ENCODE measurements at places on chromosomes 12 and 14.

DNA sequence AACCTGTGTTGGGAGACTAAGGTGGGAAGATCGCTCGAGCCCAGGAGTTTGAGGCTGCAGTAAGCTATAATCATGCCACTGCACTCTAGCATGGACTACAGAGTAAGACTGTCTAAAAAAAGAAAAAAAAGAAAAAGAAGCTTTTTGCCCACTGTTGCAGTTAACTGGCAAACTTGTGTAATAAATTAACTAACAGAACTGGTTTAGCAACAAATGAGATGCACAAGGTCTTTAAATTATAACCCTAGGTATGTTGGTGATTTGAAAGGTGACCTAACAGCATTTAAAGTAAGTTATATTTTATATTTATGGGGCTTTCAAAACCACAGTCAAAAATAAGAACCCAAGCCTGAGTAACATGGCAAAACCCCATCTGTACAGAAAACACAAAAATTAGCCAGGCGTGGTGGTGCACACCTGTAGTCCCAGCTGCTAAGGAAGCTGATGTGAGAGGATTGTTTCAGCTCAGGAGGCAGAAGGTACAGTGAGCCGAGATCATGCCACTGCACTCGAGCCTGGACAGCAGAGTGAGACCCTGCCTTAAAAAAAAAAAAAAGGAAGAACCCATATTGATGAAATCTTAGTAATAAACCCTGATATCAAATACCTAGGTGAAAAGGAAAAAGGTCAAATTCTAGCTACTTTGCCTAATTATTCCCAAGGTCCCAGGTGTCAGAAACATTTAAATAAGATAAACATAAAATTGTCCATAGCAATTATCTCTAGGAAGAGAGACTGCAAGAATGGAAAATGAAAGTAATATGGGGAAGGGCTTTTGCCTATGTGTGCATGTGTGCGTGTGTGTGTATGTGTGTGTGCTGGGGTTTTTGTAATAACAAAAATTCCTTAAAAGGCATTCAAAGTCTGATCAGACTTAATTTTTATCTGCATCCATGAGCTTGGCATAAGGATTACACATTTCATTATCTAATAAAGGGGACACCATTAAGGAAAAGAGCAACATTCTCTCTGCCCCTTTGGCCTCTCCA, 15.4 kb downstream of the SYNE2 start:
- no peak for DNase-seq

DNA sequence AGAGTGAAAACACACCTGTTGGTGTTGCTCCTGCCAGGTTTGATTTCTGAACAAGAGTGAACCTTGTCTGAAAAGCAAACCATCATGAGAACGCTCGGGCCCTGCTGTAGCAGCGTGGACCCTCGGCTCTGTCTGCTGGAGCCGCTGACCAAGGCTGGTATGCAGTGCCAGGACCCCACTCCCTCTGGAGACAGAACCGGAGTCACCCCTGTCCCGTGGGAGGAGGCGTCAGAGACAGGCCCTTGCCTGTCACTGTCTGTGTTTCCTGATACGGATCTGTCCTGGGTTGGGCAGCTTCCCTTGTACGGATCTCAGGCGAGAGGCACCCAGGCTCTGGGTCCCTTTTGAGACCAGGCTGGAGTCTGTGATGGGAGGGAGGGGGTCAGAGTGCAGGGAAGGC, 111.6 kb downstream of the ADGRD1 start:
- no peak for DNase-seq

DNA sequence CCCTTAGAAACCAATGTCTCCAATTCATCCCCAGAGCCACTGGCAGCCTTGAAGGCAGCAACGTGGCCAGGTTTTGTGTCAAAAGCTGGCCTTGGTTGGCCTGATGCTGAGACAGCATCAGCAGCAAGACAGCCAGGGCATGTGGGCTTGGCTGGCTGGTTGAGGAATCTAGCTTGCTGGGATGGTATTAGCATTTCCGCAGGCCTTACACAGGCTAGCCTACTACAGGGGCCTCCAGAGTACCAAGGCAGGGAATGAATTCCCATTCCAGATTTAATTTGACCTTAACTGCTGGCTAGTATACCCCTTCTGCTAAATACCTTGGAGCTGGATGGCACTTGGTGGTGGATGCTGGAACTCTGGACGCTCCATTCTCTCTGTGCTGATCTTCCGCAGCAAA, 15.8 kb downstream of the NGDN start:
- DNase-seq: no peak

DNA sequence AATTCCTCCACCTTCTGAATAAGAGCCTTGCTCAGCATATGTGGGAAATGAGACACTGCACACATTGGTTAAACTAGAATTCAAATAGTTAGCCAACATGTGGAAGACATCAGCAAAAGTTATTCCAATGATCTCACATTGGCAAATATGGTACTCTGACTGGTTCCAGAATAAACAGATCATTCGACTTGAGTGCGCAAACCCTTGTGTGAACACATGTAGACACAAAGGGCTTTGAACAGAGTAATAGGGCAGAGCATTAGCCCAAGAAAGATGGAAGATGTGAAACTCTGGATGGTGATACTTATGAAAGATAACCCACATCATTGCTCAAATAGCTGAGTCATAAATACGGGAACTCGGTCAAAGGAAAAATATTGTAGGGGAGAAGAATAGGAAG, 1133.4 kb upstream of the SEL1L start:
- no peak for DNase-seq

GRCh38 chr12:108360487-108360886, 21.4 kb upstream of the CMKLR1 start:
- no peak for DNase-seq

DNA sequence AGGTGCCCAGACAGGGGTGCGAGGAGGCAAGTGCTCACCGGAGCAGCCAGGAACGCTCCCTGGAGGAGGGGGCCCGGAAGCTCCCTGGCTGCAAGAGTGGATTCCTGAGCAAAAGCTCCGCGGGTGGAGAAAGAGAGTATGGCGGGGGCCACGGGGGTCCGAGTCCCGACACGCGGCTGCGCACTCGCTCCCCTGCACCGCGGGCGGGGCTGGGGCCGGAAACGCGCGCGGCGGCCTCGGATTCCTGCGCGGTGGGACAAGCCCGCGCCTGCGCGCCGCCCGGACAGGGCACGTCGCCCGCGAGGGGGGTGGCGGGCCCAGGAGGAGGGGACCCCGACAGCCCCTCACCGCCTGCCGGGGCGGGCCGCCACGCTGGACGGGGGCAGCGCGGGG, 27.8 kb upstream of the GPR132 start:
- DNase-seq: no peak

- DNase-seq: no peak
Observed at GRCh38 chr14:50875359-50876070, 3.7 kb downstream of the ABHD12B start.

DNA sequence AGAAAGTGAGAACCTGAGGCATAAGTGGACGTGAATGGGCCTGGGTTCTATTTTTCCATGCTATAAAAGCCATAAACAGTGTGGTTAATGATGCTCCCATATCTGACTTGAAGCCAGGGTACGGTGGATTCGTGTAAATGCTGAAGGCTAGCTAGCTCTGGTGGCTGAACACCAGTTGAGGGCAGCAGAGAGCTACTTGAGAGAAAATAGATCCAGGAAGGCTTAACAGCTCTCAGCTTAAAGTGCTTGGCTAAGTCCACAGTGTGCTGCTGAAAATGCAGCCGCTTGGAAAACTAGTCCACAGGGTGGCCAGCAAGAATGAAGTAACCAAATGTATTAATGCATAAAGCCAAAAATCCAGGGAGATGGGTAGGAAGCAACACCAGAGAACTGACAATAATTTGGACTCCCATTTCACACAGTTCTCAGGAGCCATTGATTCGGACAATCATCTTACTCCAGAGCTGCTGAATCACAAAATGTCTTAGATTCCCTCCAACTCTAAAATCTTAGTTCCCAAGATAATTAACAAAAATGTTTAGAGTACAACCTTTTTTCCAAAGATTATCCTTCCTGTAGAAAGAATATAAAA, 15.0 kb upstream of the FOXG1 start:
- peak; percentile 11 for DNase-seq

GRCh38 chr12:105092336-105092735, 8.1 kb upstream of the ALDH1L2 start:
- DNase-seq: no peak

DNA sequence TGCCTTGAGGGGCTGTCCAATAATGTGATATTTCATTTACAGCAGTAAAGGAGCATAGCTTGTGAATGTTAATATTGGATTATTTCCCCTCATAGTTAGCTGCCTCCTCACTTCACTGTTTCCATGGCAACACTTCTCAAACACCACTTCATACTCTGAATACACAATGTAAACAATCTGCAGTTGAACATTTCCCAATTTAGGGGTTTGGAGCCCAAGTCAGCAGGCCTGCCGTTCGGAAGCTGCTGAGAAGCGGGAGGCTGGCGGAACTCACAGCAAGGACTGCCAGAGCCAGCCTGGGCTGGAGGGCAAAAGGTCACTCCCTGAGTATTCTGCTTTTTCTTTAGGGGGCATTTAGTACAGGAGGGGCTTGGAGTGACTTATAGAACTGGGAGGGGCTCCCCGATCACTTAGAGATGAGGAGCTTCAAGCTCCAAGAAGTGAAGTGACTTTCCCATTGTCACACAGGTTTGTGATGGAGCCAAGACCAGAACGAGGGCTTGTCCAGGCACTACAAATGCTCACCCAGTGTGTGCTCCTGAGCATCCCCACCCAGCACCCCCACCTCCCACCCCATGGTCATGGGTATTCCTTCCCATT, 12.1 kb upstream of the SLC24A4 start:
- no peak for DNase-seq

DNA sequence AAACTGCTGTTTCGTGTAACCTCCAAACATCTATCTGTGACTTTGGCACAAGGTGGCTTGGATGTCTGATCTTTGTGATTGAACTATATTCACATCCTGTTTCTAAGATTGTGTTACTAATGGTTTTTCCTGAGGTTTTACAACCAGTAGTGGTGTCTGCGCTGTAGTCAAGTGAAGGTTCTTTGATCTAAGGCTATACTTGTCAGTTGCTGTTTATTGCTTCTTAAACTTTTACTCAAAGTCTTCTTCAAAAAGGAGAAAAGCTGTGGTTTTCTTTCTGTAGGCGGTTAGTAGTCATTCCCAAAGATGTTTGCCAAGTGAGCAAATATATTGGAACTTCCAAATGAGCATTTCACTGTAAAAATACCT, 12.3 kb upstream of the CALM1 start:
- no peak for DNase-seq

DNA sequence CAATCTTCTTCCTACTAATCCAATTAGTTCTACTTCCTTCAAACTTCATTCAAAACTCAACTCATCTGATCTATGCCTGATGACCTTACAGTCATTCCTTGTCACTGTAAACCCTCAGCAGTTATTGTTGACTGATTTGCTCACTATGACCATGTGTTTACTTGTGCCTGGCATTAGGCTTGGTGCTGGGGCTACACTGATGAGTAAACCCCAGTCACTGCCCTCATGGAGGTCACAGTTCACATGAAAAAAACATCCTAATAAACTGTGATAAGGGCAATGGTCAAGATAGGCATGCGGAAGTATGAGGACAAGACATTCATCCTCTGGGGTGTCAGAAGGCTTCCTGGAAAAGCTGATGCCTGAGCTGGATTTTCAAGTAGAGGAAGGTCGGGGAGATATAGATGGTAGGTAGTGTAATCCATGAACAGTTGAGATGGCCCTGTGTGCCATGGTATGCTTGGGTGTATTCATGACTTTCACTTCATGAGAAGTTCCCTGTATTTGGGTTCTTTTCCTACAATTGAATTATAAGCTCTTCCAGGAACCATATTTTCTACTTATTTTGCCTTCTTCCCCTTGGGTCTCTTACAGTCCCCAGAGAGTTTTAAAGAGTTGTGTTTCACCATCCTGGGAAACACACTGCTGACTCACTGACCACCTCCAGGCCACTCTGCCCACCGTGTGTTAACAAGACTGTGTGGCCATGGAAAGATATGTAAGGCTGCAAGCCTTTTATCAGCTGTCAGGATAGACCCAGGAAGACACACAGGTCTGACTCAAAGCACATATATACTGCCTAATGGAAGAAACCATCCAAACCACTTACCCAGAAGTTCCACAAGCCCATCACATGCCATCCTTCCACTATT, 38.7 kb upstream of the DUSP6 start:
- peak; percentile 73 for DNase-seq

DNA sequence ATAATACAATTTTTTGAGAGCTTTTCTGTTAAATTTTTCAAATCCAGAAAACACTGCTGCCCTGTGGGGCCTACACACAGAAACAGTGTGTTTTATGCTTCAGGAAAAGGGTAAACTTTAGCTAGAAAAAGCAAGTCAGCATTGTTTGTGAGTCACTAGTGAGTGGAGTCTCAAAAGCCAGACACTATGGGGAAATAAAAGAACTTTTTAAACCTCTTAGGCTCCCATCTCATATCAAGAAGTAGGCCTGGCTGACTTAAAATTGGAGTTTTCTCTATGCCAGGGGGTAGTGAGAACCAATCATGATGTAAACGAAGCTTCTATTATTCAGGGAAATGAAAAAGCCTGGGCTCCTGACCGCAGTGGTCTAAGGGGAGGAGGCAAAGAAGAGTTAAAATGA, 12.6 kb downstream of the GPR65 start:
- no peak for DNase-seq

- DNase-seq: no peak
Observed at GRCh38 chr12:129459886-129460285, 443.9 kb downstream of the TMEM132D start.

DNA sequence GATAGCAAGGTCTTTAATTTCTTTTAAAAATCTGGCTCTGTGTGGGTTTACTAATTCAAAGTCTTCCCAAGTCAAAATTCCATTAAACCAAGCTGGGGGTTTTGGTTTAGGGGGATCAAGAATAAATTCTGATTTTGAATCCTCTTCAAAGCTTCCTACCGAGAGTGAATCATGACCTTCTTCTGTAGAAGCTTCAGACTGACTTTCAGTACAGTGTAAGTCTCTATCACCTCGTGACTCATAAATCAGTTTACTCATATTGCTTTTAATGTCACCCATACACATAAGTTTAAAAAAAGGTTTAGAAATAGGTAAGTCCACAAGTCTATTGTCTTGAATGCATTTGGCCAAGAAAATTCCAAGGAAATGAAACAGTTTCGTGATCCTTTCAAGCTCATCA, 80.6 kb upstream of the STRN3 start:
- peak; percentile 4 for DNase-seq

DNA sequence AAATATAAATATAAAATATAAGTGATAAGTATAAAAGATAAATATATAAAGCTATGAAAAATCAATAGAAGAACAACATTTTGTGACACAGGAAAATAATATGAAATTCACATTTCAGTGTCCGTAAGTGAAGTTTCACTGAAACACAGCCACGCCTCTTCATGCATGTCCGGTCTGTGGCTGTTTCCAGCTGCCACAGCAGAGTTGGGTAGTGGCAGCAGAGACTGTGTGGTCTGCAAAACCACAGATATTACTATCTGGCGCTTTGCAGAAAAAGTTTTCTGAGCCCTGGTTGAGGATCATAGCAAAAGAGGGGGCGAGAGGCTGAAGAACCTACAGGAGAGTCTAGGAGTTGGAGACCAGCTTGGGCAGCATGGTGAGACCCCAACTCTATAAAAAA, 780 bp downstream of the SERPINA4 start:
- no peak for DNase-seq

All from AG09309 (cell line).